Stimulated activated CD4-positive, alpha-beta T cell treated with anti-CD3 and anti-CD28 coated beads, Interleukin-1b, Interleukin-23, amount 100 ng/mL, for 1 hour (primary cell): ENCODE measurements at places on chromosomes 11 and 22.

DNA sequence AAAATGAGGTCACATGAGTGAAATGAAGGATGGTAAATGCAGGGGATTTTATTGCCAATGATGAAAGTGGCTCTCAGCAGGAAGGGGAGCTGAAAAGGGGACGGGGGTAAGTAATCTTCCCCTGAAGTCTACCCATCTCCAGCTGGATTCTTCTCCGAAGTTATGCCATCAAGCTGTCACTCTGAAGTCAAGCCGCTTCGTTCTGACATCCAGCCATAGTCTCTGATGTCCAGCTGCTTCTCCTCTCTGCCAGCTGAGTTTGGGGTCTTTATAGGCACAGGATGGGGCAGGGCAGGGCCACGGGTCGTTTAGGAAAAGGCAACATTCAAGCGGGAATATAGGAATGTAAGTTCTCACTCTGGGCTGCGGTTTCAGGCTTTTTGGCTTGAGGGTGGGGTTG is 181.9 kb upstream of the ANO3 start:
- no peak for DNase-seq

GRCh38 chr11:75583718-75584658 is 21.9 kb downstream of the SERPINH1 start:
- no peak for DNase-seq

- no peak for DNase-seq
Measured at GRCh38 chr11:27926981-27927481, 180.9 kb downstream of the KIF18A start.

- DNase-seq = no peak
Measured at GRCh38 chr11:109507836-109508561, 86.0 kb downstream of the C11orf87 start.

DNA sequence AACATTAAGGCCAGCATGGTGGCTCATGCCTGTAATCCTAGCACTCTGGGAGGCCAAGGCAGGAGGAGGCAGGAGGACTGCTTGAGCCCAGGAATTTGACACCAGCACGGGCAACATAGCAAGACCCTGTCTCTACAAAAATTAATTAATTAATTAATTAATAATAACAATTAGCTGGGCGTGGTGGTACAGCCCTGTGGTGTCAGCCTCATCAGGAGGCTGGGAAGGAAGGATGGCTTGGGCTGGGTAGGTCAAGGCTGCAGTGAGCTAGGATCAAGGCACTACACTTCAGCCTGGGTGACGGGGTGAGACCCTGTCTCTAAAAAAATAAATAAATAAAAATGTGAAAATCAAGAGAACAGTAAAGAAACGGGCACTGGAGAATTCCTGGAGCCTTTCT is 1.4 kb downstream of the ARFGAP3 start:
- no peak for DNase-seq

DNA sequence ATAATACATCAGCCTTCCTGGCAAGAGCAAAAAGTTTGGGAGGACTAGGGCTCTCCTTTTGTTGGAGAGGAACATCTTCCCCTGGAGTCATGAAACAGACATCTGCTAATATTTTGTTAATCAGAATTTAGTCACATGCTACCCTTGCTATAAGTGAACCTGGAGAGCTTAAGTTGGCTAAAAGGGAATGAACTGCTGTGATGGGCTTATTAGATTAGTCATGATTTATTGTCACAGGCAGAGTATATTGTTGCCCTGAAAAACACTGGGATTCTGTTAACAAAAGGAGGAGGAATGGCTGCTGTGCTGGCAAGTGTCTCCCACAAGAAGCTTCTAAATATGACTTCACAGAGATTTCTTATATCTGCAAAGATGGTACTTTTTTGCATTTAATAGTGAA is 16.0 kb downstream of the TCP11L1 start:
- no peak for DNase-seq

DNA sequence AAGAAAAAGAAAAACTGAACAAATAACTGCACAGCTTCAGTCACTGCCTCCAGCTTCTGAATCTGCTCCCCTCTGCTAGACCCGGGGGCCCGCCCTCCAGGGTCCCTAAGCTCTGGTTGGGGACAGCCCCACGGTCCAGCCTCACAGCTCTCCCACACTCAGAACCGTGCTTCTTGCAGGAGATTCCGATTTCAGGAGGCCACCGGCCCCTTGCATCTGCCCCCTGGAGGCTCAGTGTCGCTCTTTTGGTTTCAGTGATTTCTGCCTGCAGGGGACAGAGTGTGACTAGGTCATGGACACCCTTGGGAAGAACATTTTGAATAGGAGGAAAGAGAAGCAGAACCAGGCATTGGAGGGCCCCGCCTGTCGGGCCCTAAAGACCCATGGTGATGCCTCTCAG is 23.1 kb upstream of the RPS3 start:
- DNase-seq = no peak

GRCh38 chr11:95891423-95892170 is 32.3 kb downstream of the MTMR2 start:
- DNase-seq = no peak

- no peak for DNase-seq
Measured at GRCh38 chr11:131658414-131658813, 288.0 kb downstream of the NTM start.

DNA sequence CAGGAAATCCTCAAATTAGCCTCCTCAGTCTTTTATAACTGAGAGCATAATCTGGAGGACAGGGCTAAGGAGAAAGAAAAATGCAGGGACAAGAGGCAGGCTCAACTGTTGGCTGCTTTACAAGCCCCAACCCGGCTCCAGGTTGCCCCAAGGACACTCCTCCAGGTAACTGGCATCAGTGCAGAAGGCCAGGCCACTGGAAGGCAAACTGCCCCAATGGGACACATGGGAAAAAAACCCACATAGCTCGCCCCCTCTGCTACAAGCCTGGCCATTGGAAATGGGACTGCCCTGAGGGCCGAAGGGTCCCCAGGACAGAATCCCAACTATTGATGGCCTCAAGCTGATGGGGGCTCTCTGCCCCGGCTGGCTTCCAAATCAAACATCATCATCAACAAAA is 17.9 kb upstream of the FBLN1 start:
- DNase-seq = no peak

DNA sequence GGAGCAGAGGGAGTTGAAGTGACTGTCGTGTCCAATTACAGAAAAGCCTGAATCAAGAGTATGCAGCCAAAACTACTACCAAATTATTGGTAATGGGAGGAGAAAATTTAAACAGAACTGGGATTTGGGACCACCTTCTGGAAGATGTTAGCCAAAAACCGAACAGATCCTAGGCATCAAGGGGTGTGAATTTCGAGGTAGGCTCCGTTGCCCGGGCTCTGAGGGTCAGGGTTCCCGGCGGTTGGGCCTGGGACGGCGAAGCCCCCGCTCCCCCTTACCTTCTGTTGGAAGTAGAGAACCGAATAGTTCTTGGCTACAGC is 313 bp downstream of the PRCP start:
- no peak for DNase-seq

DNA sequence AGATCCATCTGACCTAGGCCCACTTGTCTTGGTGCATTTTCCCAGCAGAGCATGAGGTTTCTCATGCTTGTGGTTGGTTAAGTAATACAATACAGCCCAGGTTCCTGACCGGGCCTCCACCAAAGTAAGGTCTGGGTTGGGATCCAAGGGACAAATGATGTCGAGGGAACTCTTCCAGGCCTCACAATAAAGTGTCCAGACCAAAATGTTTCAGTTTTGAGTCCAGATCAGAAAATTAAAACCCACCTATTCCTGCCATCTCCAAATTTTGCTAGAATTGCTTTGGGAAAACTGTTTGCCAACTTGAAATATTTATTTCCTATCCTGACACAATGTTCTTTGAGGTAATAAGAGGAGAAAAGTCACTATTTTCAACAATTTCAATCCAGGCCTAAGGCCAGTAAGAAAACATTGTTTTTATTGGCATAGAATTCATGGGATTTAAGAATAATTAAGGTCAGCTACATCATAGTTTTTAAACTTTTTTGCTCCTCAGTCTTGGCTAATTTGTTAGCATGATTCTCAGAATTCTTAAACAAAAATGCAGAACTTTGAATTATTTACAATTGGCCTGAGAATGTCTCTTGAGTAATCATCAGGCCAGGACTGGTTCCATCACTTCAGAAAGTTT is 51.4 kb downstream of the ME3 start:
- no peak for DNase-seq

- no peak for DNase-seq
Measured at GRCh38 chr11:17273668-17274282, 2.8 kb upstream of the NUCB2 start.

- no peak for DNase-seq
Measured at GRCh38 chr22:48872271-48873190, 955.1 kb downstream of the BRD1 start.

DNA sequence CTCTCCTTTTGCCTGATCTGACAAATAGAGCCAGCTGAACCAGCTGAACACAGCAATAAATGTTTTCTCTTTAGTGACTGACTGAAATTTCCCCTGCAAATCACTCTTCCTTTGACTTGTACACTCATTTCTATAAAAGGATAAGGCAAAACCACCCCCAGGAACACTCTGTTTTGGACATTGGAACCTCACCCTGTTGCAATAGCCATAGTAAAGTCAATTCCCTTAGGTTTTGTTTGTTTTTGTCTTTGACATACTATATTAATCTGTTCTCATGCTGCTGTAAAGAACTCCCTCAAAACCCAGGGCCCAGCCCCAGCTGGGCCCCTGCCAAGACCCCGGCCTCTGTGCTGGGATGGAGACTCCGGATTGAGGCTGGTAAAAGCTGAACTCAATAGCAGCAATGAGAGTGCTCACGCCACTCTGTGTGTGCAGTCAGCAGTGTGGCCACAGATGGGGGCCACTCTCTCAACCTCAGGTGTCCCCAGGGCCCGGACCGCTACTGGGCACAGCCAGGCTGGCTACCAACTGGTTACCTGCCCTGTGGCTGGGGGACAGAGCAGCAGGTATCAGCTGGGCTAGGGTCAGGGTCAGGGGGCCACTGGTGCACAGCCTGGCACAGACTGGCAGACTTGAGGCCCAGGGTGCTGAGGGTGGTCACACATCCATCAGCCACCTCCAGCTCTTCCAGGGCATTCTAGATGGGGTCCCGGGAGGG is 597.4 kb downstream of the LUZP2 start:
- no peak for DNase-seq

DNA sequence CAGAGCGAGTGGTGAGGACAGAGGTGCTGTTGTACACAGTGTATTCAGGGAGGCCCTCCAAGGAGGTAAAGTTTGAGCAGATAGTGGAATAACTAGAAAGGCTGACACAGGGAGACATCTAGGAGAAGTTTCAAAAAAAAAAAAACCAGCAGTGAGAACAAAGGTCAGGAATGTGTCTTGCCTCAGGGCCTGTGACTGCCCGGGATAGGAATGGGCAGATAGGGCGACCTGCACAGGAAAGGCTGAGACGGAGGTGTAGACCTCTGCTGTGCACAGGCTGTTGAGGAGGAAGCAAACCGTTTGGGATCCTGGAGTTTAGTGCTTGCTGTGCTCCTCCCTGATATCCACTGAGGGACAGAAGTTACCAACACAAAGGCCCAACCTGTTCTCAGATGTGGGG is 406.5 kb upstream of the B3GAT1 start:
- DNase-seq = no peak

DNA sequence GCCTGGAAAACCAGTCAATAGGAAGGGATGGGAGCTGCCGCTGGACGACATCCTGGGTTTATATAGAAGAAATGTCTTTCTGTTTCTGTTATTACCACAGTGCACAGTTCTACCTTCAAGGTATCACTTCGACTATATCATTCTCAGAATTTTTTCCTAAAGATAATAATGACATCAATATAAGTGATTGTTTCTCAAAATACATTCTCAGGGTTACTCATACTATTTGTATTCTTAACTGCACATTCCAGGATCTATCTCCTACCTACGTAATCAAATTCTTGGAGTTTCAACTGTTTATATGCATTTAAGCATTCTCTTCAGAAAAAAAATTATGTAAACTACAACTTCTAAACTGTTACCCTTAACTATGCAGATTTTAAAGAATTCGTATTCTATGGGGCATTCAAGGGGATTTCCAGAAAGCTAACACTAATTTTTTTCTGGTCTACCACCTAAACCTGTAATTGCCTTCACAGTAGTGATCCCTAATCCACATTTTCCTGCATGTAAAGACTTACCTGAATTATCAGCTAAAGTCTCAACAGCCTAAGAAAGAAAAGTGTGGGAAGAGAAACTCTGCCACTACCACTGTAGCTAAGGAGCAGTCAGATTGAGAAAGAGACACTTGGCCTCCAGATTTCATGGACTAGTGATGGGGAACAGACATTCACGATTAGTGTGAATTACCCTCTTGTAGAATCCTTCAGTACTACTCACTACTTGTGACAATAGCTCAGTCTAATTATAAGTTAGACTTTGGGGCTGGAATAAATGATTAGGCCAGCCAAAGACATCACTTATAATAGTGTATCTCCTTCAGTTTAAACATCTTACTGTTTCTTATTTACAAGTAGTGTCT is at the start of gene OR51B5:
Gene OR51B5 (minus strand): TSS at position 51 of the 862 bp plus-strand sequence. CDS start 0 bp downstream, at position 51.
- DNase-seq = no peak

- DNase-seq = no peak
Measured at GRCh38 chr11:67283481-67283963, 5.6 kb upstream of the ANKRD13D start.

GRCh38 chr11:86103808-86104207 is 34.9 kb upstream of the PICALM start:
- no peak for DNase-seq

DNA sequence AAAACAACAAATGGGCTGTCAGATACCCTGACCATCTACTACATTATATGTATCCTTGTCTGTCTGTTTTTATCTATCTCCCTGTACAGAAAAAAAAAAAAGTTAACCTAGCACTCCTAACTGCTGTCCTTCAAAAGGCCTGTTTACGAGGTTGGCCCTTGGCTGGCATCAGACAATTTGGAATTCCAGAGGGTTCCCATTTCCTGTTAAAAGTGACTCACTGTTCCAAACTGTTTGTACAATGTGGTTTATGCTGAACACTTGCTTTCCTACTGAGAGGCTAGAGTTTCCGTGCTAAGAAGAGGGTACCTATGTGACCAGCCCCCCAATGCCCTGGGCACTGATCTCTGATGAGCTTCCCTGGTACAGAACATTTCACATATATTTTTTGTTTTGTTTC is 65.9 kb upstream of the HMGXB4 start:
- DNase-seq = no peak

GRCh38 chr11:72235351-72236057 is 8.5 kb downstream of the PHOX2A start:
- no peak for DNase-seq

GRCh38 chr11:68564261-68564660 is 103.7 kb downstream of the PPP6R3 start:
- DNase-seq = no peak

GRCh38 chr11:44338698-44339529 is 29.0 kb upstream of the ALX4 start:
- no peak for DNase-seq

GRCh38 chr11:102467080-102467708 is 14.6 kb upstream of the TMEM123 start:
- DNase-seq = no peak

GRCh38 chr11:131875611-131876010 is 505.2 kb downstream of the NTM start:
- no peak for DNase-seq
